ENCODE measurements at places on chromosomes 16 and 17.

DNA sequence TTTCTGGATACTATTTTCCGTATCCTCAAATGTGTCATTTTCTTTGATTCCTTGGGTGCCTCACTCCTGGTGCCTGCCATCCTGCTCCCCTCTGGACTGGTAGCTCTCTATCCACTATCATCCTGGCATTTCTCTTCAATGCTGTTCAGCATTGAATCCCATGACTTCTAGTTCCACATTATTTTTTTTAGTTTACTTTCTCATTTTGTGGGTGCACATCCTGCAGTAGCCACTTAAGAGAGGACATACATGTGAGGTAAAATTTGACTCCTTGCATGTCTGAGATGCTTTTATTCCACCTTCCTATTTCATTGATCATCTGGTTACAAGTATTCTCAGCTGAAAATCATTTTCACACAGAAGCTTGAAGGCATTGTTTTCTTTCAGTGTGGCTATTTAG is 19.1 kb downstream of the ALOX15 start:
- no peak for DNase-seq

GRCh38 chr16:73845238-73846006 is 451.2 kb upstream of the PSMD7 start:
- DNase-seq, result no peak

DNA sequence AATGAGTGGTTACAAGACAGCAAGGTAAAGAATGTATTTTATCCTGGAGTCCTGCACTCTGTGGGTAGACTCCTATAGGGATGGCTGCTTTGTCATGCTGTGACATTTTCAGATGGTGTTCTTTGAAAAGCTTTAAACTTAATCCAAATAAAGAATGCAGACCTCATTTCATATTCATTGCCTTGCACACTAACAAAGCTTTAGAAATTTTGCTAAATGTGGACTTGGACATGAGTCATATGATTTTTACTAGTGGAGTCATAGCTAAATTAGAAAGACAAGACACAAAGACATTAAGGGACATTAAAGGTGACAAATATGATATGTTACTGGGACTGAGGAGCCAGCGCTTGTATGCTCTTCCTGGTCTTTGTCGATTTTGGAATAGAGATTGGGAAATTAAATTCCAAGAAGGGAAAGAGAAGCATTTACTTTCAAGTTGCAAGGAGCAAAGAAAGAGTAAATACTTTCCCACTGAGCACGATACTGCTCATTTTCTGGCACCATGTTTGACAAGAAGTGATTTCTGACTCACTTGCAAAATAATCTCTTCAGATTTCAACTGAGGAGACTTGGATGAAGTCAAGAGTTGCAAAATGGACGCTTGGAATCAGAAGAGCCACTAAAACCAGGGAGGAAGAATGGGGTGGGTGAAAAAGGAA is 152.9 kb upstream of the MYOCD start:
- no peak for DNase-seq

- no peak for DNase-seq
These were observed 99.4 kb downstream of the CYLD start for GRCh38 chr16:50841081-50841886.

DNA sequence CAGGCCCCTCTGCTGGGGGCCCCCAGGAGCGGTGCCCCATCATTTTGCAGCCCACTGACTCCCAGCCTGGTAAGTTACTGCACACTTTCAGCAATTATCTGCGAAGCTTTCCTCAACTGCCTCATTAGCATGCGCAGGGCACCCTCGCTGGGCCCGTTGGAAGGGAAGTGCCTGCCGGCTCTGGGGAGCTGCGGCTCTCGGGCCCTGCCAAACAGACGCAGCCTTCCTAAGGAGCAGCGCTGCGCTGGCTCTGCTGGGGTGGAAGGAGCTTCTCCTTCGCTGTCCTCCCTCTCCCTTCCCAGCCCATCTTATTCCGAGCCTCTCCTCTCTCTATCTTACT is 71.0 kb downstream of the RBBP6 start:
- no peak for DNase-seq

DNA sequence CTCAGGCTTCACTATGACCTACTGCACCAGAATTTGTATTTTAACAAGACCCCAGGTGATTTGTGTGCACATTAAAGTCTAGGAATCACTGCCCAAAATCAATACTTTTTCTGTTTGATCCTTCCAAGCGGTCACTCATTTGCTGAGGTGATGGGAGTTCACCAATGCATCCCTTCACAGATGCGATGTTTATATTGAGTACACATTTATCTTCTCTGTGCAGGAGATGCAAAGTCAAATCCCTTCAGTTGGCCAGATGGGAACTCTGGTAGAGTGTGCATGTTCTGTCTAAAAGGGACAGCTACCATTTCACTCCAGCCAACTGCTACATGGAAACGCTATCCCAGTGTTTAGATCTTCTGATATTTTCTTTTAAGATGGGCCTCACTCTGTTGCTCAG is 122.6 kb upstream of the HS3ST2 start:
- no peak for DNase-seq

DNA sequence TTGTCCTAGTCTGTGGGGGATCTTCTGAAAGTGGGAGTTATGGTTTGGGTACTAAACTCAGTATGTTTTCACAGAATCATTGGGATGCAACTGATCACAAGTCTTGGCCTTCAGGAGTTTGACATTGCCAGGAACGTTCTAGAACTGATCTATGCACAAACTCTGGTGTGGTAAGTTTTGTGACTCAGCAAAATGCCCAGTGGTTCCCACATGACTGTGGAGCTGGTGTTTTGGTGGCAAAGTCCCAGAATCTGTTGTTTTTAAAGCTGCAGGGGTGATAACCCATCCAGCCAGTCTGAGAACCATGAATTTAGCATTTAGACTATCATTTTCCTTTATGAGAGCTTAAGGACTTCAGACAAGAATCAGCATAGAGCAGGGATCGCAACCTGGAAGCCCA is 40.6 kb downstream of the GDE1 start:
- no peak for DNase-seq

DNA sequence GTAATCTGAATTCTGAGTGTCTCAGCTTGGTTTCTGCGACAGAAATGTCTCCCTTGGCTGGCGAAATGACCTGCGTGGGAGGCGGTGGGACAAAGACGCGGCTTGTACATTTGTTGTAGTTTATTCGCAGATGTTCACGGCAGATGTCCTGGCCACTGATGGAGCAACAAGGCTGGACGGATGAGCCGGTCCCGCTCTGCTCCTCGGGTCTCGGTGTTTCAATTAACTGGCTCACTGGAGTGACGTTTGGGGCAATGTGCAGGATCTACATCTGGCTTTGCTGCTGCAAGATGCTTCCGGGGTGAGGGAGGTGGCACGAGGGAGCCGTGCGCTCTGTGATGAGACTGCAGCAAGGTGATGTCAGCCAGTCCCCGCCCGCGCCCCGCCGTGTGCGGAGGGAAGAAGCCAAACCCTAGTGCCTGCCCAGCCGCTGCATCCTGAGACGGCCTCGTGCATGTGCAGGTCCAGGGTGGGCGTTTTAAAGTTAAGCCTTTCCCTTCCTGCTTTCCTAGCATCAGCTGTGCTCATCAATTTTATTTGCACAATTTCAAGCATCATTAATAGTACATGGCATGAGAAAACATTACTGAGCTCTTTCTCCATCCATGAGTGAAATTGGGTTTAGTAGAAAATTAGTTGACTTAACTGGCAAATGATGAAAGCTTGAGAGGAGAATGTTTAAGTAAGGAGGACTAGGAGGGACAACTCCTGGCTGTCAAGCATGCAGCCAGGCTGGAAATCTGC is 44.4 kb downstream of the MGAT5B start:
- DNase-seq, result no peak

- no peak for DNase-seq
These were observed 8.1 kb downstream of the CHMP6 start for GRCh38 chr17:80999536-81000333.

GRCh38 chr17:67088639-67089038 is 44.3 kb downstream of the CACNG1 start:
- no peak for DNase-seq

DNA sequence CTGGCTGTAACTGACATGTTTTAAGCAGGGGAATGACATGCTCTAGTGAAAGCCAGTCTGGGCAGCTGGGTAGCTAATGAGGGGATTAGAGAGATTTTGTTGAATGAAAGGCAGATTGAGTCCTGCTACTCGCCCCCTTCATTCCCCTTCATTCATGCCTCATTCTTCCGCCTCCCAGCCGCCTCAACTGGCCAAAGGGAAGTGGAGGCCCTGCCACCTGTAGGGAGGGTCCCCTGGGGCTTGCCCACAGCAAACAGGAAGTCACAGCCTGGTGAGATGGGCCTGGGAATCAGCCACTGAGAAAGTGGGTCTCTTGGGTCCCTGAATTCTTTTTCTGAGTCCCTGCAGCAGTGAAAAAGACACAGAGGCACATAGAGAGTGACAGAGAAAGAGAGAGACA is 1.1 kb upstream of the CD19 start:
- DNase-seq, result no peak

GRCh38 chr16:49349446-49350168 is 24.0 kb upstream of the C16orf78 start:
- no peak for DNase-seq

GRCh38 chr17:58006560-58006923 is 504 bp downstream of the SRSF1 start:
- no peak for DNase-seq

GRCh38 chr16:50610331-50611262 is 62.4 kb downstream of the NKD1 start:
- DNase-seq, result no peak

DNA sequence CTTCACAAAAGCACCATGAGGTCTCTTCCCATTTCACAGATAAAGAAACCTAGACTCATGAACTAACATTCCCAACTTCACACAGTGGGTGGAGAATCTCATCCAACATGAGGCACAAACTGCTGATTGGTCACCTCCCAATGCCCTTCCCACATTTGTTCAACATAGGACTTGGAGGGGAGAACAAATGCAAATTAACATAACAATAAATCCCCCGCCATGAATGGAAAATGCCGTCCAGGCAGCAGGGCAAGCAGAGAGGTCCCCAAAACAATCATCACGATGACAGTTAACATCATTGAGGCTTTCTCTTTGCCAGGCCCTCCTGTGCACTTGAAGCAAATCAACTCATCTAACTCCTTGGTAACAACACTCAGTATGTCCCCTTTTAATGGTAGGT is 185.3 kb downstream of the TMEM132E start:
- no peak for DNase-seq

GRCh38 chr17:17411692-17412091 is 65.1 kb upstream of the MED9 start:
- no peak for DNase-seq

DNA sequence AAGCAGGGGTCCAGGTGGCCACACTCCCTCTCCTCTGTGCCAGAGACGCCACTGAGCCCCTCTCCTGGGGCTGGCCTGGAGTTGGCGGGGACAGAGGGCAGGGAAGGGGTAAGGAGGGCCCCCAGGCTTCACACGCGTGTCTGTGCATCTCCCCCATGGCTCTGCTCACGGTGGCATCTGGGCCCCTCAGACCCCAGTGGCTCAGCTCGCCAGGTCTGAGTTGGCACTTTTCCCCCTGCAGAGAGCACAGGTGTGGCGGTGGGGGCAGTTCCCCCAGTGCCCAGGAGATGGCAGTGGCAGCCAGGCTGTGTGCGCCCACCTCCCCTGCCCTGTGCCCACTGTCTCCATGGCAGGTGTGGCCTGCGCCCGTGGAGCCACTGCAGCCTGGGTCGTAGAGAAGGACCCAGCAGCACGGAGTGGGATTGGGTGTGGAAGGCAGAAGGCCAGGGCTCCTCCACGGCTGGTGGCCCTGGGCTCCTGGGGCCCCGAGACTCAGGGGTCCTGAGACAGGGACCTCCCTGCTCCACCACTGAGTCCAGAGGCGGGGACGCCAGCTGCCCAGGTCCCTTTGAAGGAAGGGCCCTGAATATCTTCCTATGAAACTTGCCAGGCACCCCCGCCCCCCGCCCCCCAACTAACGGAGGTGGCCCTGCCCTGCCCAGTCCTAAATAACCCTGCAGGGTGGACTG is 4.3 kb upstream of the APRT start:
- no peak for DNase-seq

- DNase-seq, result no peak
These were observed 21.7 kb upstream of the GOSR2 start for GRCh38 chr17:46901291-46901690.

GRCh38 chr17:59616253-59616920 is 3.3 kb upstream of the CLTC start:
- no peak for DNase-seq

- DNase-seq, result peak; percentile 14
These were observed 80.0 kb downstream of the ATF7IP2 start for GRCh38 chr16:10465821-10466220.

DNA sequence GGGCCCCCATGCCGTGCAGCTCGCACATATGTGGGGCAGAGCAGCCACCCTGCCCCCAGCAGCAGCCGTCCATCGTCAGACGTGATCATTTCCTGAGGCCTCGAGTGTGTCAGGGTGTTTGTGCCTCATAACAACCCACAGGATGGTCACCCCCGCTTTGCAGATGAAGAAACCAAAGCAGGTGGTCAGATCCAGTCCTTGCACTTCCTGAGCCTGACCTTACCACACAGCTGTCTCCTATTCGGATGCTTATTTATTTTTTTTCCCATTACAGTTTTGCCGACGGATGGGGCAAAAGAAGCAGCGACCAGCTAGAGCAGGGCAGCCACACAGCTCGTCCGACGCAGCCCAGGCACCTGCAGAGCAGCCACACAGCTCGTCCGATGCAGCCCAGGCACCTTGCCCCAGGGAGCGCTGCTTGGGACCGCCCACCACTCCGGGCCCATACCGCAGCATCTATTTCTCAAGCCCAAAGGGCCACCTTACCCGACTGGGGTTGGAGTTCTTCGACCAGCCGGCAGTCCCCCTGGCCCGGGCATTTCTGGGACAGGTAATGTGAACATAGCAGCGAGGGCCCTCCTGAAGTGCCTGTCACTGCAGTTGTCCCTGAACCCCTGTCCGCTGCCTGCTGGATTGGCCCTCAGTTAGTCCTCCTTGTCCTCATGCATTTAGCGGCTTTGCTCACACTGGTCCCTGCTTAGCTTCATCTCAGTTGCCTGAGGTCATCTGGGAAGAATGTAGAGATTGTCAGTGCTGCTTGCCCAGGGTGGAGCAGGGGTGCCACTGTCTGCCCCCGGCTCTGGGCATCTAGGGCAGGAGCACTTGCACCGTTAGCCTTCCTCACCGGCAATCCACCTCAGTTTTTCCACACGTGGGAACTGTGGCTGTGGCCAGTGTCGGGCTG is 1.4 kb downstream of the MPG start:
- no peak for DNase-seq

DNA sequence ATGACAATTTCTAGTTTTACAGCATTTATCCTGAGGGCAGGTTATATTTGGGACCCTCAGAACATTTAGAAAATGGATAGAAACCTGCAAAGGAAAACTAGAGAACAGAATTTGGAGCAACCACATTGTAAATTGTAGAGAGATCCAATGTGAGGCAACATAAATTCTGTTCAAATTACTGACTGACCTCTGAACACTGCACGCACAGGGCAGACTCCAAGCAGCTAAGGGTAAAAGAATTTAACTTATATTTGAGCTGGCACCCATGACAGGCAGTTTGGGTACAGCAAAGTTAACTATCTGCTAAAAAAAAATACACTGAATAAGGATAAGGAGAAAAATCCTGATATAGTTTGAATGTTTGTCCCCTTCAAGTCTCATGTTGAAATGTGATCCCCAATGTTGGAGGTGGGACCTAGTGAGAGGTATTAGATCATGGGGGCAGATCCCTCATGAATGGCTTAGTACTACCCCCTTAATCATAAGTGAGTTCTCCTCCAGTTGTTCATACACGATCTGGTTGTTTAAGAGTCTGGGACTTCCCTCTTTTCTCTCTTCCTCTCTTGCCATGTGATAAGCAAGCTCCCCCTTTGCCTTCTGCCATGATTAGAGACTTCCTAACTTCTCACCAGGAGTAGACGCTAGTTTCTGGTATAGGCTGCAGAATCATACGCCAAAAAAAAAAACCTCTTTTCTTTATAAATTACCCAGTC is 75.7 kb downstream of the FBXL20 start:
- no peak for DNase-seq

Data from HS-5 (cell line).